H1 (cell line): ENCODE measurements at places on chromosomes 7 and 10. TPM values are rescaled to one million over a fixed set of nuclear protein-coding genes. Genes with fewer than 3 reads are reported as not detected.

- no peak for DNase-seq
These were observed 2.9 kb upstream of the SGCE start for GRCh38 chr7:94658826-94659225.

GRCh38 chr7:93992421-93993110 lies 11.6 kb downstream of the BET1 start:
- no peak for DNase-seq

Gene WIPF3
- total RNA-seq, result 12.1 and 12.6 TPM in 2 replicates

Gene SOSTDC1
- 0.35 and 0.55 TPM in 2 replicates for total RNA-seq

Gene ADCYAP1R1
- total RNA-seq, result 13.7 and 14.6 TPM in 2 replicates
